ENCODE measurements at places on chromosomes 6 and 20.

GRCh38 chr6:113847447-113847846 lies 9.7 kb upstream of the MARCKS start:
- DNase-seq, result no peak

DNA sequence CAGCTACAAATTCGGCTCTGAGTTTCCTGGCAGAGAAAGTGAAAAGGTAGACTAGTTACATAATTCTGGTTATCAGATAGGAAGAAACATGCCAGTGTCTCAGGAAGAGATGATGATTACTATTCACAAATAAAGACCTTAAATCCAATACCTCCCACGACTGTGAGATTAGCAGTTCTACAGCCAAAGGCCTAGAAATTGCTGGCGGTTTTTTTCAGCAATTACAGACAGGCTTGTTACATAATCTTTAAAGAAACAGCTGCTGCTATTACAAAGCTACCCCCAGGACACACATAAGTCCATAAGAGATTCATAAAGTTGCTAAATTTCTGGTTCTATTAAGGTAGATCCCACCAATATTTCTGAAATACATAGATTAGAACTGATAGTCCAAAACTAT lies 40.2 kb downstream of the PIGU start:
- no peak for DNase-seq

DNA sequence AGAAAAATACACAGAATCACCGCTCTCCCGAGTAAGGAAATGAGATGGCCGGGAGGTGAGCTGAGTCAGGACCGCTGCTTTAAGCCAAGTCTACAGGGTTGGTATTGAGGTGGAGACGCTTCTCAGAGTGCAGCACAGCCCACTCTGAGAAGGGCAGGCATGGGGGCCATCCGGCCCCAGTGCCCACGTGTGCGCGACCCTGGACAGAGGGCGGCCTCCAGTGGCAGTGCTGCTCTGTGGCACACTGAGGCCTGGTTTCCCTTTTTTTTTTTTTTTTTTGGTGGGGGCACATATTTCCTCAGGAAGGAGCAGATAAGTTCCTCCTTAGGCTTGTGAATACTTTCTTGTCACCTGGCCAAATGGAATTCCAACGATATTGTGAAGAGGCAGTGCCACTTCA lies 88.8 kb downstream of the FOXC1 start:
- no peak for DNase-seq

DNA sequence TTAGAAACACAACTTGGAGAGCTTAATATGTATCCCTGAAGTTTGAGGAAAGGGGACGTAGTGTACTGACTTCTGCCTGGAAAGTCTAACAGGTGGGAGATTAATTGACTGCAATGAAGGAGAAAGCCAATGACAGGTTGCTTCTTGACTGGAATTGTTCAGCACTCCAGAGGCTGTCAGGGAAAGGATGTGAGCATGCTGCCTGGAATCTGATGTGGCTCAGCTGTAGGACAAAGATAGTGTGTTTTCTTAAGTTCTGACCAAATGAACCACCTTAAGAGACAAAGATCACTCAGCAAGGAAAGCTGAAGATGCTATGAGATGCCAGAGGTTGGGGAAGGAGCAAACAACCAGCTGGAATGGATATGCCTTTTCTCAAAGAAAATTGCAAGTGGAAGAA lies 185.8 kb downstream of the PHF3 start:
- DNase-seq, result no peak

DNA sequence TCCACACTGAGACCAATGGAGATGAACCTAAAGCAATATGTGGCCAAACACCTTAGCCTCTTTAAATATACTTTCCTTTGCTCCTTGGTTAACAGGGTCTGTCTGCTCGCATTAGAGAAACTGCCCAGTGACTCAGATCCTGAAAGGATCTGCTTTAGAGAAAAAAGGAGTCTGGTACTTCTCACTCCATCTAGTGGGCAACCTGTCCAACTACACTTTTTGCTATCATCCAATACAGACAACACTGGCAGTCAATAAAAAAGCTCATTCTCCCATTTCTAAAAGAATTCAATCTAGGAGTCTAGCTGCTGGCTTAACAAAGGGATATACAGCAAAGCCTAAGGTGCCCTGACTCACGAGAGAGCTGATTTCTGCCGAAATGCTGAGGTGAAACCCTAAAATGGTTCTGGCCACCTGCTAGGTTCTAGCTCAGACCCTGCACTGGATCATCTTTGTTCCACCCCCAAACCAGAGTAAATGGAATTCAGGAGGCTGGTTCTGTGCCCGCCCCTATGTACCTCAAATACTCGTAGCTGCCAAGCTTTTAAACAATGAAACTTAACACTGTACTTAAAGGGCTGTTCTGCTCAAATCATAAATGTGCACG lies 11.5 kb downstream of the GNL1 start:
- DNase-seq, result no peak

DNA sequence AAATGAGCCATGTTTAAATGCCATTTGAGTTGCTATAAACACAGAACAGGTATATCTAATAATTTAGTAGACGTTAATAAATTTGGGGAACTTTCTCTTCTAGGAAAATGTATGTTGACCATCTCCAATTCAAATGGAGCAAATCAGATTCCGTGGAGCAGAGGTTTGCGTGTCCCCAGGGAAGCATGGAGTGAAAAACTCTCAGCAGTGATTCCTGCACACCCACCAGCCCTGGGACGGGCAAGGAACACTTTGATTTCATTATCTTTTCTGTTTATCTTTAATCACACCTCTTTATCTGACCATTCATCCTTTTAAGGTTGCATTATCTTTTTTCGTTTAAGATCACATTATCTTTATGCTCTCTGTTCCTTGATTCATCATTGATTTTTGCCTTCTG lies 95.0 kb downstream of the RNASET2 start:
- DNase-seq, result no peak

DNA sequence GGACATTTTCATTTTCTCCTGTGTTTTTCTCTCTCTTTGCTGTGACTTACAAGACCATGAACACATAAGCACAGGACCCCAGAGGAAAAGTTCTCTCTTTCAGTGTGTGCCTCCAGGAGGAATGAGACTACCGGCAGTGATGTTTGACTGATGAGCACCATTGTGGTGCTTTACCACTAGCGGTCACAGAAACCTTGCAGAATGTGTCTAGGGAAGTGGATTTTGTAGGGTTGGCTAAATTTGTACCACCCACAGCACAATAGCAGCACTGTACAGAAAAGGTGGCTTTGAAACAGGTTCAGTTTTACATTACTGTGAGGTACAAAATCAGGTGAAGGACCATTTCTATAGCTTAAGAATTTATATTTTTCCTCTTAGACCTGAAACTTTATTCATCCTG lies 301.9 kb upstream of the SUPT3H start:
- no peak for DNase-seq

- peak; percentile 45 for DNase-seq
Measured at GRCh38 chr20:42338294-42339201, 720.4 kb upstream of the CHD6 start.

DNA sequence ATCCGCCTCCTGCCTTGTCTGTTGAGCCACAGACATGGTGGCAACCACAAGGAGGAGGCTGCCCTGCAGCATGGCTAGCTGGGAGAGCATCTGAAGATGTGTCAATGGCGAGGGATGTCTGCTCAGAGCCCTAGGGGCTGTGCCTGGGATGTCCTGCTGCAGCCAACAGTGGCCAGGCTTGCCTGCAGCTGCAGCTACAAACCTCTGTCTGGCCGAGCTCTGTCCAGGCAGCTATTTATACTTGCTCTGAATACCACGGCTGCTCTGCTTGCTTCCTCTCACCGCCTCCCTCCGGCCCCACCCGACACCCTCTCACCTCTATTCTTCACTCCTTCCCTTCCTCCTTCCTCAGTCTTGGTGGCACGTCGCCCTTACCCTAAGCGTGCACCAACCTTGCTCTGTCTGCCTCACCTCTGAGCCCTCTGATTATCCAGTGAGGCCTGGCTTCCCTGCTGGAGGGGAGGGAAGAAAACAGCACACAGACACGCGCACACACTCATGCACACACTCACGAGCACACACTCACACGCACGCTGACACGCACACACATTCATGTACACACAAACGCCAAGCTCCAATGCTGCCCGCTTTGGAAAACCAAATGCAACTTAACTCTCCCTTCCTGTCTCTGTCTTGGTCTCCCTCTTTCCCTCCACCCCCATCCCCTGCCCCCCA lies at the start of gene ANGPT4:
Gene ANGPT4 (minus strand): TSS at position 210 of the 675 bp plus-strand sequence. CDS start 120 bp downstream, at position 90.
- no peak for DNase-seq

DNA sequence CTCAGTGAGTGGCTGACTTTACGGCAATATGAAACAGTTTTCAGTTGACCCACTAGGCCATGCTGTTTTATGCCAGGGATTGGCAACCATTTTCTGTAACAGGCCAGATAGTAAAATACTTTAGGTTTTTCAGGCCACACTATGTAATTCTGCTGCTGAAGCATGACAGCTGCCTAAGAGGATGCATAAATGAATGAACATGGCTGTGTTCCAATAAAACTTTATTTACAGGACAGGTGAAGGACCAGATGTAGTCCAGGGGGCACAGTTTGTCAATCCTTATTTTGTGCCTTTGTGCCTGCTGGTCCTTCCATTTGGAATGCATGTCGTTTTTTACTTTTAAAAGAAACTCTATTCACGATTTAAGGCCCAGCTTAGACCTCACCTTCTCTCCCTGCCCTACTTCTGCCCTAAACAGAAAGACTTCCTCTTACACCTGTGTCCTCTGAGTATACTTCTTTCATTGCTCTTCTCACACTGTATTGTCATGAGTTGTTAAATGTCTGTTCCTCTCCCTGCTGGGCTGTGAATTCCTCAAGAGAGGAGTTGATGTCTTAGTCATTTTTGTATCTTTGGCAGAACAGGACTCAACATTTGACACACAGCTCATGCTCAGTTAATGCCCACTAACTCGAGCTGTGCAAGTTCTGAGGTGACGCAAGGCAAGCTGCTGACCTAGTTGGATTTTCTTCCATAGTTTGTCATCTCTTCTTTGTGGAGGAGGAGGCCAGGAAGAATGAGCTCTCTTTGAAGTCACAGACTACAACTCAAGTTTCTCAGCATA lies 90.1 kb upstream of the MAP7 start:
- no peak for DNase-seq

DNA sequence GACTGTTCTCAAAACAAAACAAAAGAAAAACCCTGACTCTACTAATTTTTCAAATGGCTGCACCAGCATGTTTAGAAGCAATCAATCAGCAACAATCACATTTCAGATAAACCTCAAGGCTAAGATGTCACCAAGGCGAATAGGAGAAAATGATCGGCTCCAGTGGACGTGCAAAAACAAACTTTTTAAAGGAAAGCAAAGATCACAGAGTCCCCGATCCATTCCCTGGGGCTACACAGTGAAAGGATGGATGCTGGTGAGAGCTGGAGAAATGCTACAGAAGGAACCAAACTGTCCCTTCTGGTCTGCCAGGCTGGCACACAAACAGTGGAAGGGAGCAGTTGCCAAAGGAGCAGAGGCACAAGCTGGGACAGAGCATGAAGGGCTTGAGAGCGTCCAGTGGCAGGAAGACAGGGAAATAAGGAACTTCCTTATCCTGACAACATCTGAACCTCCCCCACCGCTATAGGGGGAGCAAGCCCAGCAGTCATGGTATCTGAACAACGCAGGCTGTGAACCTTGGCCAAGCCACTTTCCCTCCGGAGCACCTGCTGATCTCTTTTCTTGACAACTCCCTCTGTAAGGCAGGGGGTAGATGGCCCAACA lies 73.7 kb upstream of the HIVEP1 start:
- DNase-seq, result no peak

All from left ventricle myocardium superior (tissue), 1 donor.